ENCODE measurements at places on chromosomes 3 and 15.

- peak overlapping the region; percentile 80 for H3K27ac ChIP-seq
- no peaks in the 10 kb centered on the region for H3K36me3 ChIP-seq
- H3K4me3 ChIP-seq: peak overlapping the region; percentile 90
- peaks cover 13% of the 10 kb centered on the region for H3K4me1 ChIP-seq
- no peak for DNase-seq
Measured at GRCh38 chr15:74843891-74844299, 939 bp upstream of the ULK3 start.

- no peaks in the 10 kb centered on the region for H3K4me1 ChIP-seq
- no peak for DNase-seq
Measured at GRCh38 chr3:29926378-29926777, 645.5 kb downstream of the RBMS3 start.

DNA sequence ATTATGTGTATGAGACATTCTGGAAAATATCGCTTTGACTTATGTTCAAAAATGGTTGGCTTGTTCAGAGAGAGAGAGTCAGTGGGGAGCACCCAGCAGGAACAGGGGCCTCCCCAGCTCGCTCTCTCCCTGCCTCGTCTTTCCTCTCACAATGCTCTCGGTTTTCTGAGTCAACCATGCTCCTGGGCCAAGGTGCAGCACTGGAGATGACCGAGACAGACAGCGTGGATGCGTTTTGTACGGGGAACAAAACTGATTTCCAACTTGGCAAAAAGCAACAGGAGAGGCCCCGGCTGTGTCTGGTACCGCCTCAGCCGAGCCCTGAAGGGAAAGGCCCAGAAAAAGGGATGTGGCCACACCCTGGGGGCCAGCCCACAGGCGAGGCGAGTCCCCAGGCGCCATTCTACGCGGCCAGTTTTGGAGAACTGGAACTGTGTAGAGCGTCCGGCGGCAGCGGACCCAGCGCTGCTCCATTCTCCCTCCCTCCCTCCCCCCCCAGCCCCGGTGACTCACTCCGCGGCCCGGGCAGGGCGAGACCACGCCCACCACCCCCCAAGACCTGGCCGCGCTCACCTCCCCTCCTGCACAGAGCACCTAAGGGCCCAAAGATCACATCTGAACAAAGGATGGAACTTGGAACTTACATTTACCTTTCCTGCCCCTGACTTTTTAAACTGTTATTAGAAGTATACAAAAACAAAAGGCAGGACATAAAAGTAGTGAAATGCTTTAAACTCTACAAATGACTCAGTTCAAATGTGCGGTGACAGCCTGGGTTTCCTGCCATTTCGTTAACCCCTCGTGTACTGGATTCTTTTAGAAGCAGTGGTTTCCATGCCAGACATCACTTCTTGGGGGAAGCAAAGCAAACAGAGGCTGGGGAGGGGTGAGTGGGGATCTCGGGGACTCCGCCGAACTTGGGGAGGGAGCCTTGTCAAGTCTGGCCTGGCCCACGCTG lies 12.7 kb downstream of the ATP10A start:
- DNase-seq: peak; percentile 81
- H3K27ac ChIP-seq: peak overlapping the region; percentile 93
- H3K27me3 ChIP-seq: no peaks in the 10 kb centered on the region
- H3K36me3 ChIP-seq: no peaks in the 10 kb centered on the region
- H3K4me1 ChIP-seq: peaks cover 23% of the 10 kb centered on the region

- no peaks in the 10 kb centered on the region for H3K27me3 ChIP-seq
- H3K27ac ChIP-seq: no peak overlapping the region
- no peak overlapping the region for H3K4me3 ChIP-seq
- DNase-seq: no peak
- H3K4me1 ChIP-seq: peaks cover 33% of the 10 kb centered on the region
Measured at GRCh38 chr3:195065142-195065863, 205.7 kb downstream of the XXYLT1 start.

- peak overlapping the region; percentile 85 for H3K27ac ChIP-seq
- no peaks in the 10 kb centered on the region for H3K27me3 ChIP-seq
- peak; percentile 81 for DNase-seq
- peak overlapping the region; percentile 74 for H3K4me3 ChIP-seq
- H3K4me1 ChIP-seq: peaks cover 3% of the 10 kb centered on the region
Measured at GRCh38 chr15:39976291-39977274, 42.7 kb downstream of the EIF2AK4 start.

GRCh38 chr3:69403454-69403853 lies 17.6 kb upstream of the FRMD4B start:
- no peak overlapping the region for H3K27ac ChIP-seq
- no peak for DNase-seq
- H3K27me3 ChIP-seq: no peaks in the 10 kb centered on the region
- H3K4me1 ChIP-seq: peaks cover 14% of the 10 kb centered on the region

- no peak for DNase-seq
- no peaks in the 10 kb centered on the region for H3K27me3 ChIP-seq
- H3K27ac ChIP-seq: no peak overlapping the region
- no peak overlapping the region for H3K4me3 ChIP-seq
Measured at GRCh38 chr15:86016750-86017149, 62.9 kb upstream of the AGBL1 start.

DNA sequence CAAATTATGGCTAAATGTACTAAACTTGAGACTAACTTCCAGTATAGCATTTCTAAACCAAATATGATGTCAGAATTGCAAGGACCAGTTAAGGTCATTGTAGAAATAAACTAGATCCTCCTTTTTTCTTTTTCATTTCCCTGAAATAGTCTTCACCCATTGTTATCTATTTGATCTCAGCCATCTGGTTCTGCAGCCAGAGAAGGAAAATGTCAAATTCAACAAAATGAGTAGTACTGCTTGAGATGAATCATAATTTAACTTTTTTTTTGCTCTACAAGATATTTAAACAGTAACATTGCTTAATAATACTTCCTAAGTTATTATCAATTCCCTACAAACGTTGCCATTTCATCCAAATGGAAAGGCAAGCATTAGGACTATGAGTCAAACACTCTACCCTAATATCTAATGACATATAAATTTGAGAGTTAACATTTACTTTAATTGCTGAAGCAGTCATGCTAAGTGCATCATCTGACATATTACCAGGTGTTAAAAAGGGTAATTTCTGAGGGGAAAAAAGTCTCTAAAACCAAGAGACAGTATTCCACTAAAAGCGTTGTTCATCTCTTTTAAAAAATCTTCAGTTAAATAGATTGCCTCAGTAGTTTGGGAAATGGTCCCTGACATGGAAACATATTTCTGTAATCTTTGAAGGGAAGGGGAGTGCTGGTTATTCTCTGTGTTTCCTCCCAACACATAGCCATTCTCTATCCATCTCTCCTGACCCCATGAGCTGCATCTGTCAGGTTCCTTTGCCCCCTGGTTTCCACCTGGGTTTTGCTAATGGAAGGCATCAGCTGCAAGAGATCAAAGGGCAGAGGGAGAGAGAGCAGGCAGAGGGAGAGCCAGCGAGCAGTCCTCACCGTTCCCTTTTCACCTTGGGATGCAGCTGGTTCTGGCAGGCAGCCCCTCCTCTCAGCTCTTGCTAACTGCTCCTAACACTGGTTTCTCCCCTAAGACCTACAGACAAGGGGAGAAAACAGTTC lies 138.5 kb downstream of the ARPP21 start:
- peaks cover 5% of the 10 kb centered on the region for H3K4me1 ChIP-seq
- no peak overlapping the region for H3K4me3 ChIP-seq
- no peak overlapping the region for H3K27ac ChIP-seq
- no peak for DNase-seq
- H3K36me3 ChIP-seq: no peaks in the 10 kb centered on the region

DNA sequence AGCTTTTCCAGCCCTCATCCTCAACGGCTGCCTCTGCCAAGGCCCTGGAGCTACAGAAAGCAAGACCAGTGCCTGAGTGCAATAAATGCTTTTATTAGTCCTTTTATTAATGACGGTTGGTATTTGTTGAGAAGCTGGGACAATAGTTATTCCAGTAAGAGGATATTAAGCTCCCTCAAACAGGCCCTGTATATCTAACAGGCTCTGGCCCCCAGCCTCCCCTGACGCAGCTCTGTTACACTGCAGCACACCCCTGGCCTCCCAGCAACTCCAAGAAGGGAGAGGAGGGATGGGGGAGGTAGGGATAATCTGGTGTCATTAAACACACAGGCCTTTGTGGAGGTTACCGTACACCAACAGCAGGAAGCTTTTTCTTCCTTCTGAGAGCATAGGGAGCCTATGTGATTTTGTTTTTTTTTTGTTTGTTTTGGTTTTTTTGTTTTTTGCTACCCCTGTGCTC lies 30.8 kb upstream of the MAGEF1 start:
- H3K27ac ChIP-seq: no peak overlapping the region
- no peaks in the 10 kb centered on the region for H3K27me3 ChIP-seq
- H3K36me3 ChIP-seq: no peaks in the 10 kb centered on the region
- no peaks in the 10 kb centered on the region for H3K4me1 ChIP-seq
- H3K4me3 ChIP-seq: no peak overlapping the region

DNA sequence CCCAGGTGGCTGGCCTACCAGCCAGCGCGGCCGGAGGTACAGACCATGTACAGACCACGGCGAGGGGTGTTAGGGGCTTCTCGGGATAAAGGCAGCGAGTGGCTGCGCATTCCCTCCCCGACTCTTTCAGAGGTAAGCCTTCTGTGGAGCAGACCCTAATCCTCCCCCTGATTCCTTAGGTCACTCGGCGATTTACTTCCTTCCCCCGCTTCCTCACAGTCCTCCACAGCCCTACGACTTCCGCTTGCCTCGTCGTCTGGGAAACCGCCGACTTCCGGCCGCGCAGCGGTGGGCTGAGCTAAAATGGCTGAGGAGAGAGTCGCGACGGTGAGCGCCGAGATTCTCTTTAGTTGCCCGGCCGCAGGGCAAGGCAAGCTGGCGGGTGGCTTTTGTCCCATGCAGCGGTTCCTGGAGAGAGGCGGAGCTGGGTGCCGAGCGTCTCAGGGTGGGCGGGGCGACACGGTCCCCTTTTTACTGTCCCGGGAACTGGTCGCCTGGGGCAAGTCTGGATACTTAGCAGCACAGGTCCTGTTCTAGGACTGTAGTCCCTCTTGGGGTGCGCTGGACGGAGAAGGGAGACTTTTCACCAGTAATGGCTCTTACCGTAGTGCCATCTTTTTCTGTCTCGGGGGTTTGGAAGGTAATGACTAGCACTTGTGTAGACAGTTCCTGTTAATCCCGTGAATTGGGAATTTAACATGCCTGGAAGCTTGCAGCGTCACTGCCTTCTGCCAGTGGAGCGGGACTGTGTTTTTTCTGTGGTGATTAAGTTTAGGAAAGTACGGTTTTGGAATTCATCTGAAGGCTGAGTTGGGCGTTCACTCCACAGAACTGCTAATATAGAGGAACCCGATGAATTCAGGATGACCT lies at the start of the genes BBS4 and HIGD2B:
Gene BBS4, plus strand, starts transcription at position 283 of the 870 bp plus-strand sequence. Its CDS starts 21 bp downstream, at position 304.
Gene HIGD2B, minus strand, starts transcription at position 258 of the 870 bp plus-strand sequence. CDS start 9,808 bp downstream, outside the sequence.
- peak; percentile 95 for DNase-seq
- H3K4me1 ChIP-seq: no peaks in the 10 kb centered on the region
- H3K36me3 ChIP-seq: no peaks in the 10 kb centered on the region

GRCh38 chr3:178202194-178202593 lies 334.0 kb upstream of the KCNMB2 start:
- no peak overlapping the region for H3K4me3 ChIP-seq
- DNase-seq: no peak
- H3K27me3 ChIP-seq: no peaks in the 10 kb centered on the region
- H3K36me3 ChIP-seq: no peaks in the 10 kb centered on the region
- no peak overlapping the region for H3K27ac ChIP-seq
- no peaks in the 10 kb centered on the region for H3K4me1 ChIP-seq

- no peak overlapping the region for H3K4me3 ChIP-seq
- DNase-seq: no peak
- H3K36me3 ChIP-seq: no peaks in the 10 kb centered on the region
- H3K27me3 ChIP-seq: no peaks in the 10 kb centered on the region
- H3K4me1 ChIP-seq: peaks cover 24% of the 10 kb centered on the region
- H3K27ac ChIP-seq: no peak overlapping the region
Measured at GRCh38 chr15:68993276-68993675, 21.2 kb upstream of the NOX5 start.

DNA sequence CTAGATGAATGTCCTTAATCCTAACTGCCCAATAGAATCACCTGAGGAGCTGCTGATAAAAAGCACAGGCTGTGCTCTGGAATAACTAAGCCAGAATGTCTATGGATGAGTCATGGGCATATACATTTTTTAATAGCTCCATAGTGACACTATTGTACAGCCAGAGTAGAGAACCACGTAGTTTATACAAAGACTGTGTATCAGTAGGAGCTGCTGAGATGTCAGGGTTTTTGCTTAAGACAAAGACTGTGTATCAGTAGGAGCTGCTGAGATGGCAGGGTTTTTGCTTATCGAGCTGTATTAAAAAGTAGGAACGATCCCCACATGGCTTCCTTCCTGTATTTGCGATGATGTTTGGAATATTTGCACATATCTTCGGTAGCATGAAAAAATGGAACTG lies 137.4 kb downstream of the SV2B start:
- no peak overlapping the region for H3K27ac ChIP-seq
- H3K4me1 ChIP-seq: no peaks in the 10 kb centered on the region
- H3K36me3 ChIP-seq: no peaks in the 10 kb centered on the region
- no peaks in the 10 kb centered on the region for H3K27me3 ChIP-seq

GRCh38 chr3:10391391-10391790 lies 70.5 kb upstream of the SEC13 start:
- H3K27ac ChIP-seq: no peak overlapping the region
- H3K4me3 ChIP-seq: no peak overlapping the region
- no peaks in the 10 kb centered on the region for H3K36me3 ChIP-seq

- H3K27ac ChIP-seq: no peak overlapping the region
- no peak for DNase-seq
- peaks cover 18% of the 10 kb centered on the region for H3K4me1 ChIP-seq
- H3K27me3 ChIP-seq: no peaks in the 10 kb centered on the region
Measured at GRCh38 chr15:40240619-40241221, 1.9 kb downstream of the PAK6 start.

DNA sequence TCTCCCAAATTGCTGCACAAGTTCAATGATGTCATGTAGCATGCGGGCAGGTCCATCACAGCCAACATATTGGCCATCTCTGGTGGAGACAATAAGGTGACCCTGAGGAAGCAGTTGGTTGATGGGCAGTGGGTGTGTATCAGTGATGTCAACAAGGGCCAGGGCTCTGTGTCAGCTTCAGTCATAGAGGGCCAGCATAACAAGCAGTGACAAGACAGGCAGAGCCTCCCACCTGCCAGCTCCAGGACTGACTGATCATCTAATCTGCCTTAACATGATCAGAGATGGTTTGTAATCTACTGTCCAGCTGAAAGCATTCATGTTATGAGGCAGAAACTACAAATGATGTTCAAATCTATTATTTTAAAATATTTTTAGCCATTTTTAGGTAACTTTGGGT lies 62.3 kb downstream of the GLB1 start:
- no peaks in the 10 kb centered on the region for H3K36me3 ChIP-seq
- H3K4me1 ChIP-seq: peaks cover 20% of the 10 kb centered on the region
- H3K27me3 ChIP-seq: no peaks in the 10 kb centered on the region
- DNase-seq: no peak
- H3K4me3 ChIP-seq: no peak overlapping the region

Data from Caco-2 (cell line).